Kidney (tissue), 22 donors: ENCODE measurements at places on chromosomes 11 and 22.
A peak's percentile ranks its signal among the peaks of the same experiment; 100 is the strongest.

- DNase-seq, result peak; percentile 81
Observed at GRCh38 chr11:35087648-35088047, 51.3 kb upstream of the CD44 start.

DNA sequence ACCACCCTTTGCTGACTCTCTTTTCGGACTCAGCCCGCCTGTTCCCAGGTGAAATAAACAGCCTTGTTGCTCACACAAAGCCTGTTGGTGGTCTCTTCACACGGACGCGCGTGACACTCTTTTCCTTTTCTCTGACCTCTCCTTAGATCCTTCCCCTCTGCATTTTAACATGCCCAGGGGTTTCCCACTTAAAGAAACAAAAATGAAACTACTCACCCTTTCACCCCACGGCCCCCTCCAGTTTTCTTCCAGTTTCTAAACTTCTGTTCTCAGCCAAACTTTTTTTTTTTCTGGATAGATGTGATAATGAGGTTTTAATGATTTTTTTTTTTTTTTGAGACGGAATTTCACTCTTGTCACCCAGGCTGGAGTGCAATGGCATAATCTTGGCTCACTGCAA lies 32.8 kb upstream of the NUP50 start:
- no peak for DNase-seq

GRCh38 chr11:37182031-37182430 lies 584.0 kb upstream of the RAG2 start:
- DNase-seq, result no peak

DNA sequence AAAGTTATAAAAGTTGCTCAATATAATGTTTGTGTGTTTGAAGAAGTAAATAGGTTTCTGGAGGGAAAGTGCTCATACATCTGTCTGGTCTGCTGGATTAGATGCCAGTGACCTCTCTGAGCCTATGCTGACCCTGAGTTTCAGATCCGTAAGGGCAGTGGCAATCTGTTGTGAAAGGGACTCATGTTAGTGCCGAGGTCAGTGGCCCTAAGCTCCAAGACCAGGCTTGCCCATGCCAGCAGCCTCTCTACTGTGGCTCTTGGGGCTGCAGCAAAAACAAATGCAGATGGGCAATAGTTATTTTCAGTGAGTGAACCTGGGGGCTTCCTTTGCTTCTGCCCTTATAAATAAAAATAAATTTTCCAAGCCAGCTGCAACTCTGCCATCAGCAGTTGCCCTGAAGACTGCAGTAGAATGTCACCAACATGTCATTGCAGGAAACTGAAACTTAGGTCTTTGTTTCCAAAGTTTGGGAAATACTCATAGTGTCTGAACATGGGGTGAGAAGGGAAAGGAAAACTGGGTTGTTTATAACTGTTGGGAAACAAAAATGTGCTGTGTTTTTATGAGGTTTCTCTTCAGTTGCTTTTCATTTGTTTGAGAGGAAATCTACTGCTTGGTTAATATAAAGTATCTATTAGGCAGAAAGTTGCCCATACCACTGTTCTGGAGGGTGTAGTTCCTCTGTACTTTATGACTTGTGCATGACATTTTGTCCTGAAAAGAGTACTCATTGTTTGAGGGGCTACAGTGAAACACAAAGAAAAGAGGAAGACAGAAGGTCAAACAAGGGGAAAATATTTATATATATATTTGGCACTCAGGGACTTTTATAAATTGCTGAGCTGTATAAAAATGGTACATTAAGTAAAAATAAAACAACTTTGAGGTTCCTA lies 9.5 kb upstream of the MS4A4E start:
- DNase-seq, result no peak

GRCh38 chr11:92211576-92212167 lies 12.9 kb upstream of the FAT3 start:
- DNase-seq, result peak; percentile 60

DNA sequence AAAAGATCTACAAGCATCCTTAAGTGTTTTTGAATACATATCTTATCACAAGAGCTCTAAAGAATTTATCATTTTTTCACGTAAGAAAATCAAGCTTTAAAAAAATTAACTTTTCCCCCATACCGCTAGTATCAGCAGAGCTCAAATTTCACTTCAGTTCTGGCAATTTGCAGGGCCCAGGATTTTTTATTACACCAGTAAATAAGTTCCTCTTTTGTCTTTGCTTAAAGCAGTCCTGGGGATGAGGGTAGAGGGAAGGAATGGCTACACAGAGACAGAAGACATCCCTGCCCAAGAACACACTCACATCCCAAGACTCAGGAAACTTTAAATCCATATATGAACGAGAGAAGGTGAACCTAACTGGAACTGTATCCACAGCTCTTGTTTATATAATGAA lies 22.6 kb upstream of the SORL1 start:
- DNase-seq, result no peak

- DNase-seq, result no peak
Observed at GRCh38 chr22:41948142-41948541, 1.2 kb upstream of the CENPM start.

DNA sequence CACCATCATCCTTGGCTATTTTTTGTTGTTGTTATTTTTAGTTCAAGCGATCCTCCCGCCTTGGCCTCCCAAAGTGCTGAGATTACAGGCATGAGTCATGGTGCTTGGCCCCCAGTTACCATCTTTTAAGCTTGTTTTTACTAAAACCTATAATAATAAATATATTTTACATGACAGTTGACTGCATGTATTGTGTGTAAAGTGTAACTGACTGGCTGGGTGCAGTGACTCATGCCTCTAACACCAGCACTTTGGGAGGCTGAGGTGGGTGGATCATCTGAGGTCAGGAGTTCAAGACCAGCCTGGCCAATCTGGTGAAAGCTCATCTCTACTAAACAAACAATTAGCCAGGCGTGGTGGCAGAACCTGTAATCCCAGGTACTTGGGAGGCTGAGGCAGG lies 386.2 kb downstream of the TENM4 start:
- DNase-seq, result no peak

- DNase-seq, result no peak
Observed at GRCh38 chr22:43128116-43128515, 15.1 kb downstream of the MCAT start.

- DNase-seq, result no peak
Observed at GRCh38 chr11:61153593-61154095, 7.6 kb downstream of the VPS37C start.

DNA sequence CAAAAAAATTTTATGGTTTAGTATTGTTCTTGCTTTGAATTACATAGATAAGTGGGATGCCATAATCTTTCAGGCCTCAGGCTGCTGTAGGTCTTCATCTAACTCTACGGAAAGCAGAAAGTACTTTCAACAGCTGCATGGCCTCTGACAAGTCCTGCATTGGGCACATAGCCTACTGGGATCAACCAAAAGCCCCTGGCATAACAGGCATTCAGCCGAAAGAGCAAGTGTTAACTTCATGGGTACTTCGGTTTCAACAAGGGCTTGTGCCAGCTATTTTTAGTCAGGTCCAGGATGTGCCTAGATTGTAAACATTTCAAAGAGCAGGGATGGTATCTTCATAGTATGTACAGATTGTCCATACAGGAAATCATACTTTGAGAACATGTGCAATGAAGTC lies 3.1 kb downstream of the SLN start:
- DNase-seq, result no peak

DNA sequence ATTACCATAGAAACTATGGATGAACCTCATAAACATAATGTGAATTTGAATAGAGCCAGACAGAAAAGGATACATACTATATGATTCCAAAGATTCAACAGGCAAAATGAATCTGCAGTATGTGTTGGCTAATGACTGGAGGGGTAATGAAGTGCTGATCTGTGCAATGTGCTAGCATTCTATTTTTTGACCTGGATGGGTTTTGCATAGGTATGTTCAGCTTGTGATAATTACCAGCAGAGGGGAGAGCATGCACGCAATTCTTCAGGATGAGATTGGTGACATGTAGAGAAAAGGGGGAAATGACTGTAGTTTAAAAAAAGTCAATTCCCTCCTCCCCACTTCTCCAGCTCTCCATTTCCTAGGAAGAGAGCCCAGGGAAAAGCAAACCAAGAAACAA lies 618 bp upstream of the CCDC81 start:
- DNase-seq, result no peak

DNA sequence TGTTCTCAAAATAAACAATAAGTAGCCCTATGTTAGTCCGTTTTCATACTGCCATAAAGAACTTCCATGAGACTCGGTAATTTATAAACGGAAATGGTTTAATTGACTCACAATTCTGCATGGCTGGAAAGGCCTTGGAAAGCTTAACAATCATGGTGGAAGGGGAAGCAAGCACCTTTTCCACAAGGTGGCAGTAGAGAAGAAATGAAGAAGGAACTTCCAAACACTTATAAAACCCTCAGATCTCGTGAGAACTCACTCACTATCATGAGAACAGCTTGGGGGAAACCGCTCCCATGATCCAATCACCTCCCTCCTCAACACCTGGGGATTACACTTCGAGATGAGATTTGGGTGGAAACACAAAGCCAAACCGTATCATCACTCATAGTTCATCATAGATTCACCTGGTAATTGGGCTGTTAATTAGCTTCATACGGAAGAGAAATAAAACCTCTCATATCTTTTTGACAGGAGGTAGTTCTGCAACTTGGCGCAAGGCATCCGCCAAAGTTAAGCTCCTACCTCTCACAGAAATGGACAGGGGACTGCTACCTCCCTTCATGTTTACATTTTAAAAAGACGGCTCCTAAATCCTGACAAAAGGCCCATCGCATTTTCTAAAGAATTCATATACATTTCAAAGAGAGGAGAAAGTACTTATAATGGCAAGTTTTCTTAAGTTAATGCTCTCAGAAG lies 49.0 kb downstream of the MUC15 start:
- peak; percentile 2 for DNase-seq

GRCh38 chr11:71581826-71582225 lies 849 bp downstream of the KRTAP5-11 start:
- DNase-seq, result no peak

GRCh38 chr22:24107661-24108060 lies 73.6 kb upstream of the SUSD2 start:
- no peak for DNase-seq

DNA sequence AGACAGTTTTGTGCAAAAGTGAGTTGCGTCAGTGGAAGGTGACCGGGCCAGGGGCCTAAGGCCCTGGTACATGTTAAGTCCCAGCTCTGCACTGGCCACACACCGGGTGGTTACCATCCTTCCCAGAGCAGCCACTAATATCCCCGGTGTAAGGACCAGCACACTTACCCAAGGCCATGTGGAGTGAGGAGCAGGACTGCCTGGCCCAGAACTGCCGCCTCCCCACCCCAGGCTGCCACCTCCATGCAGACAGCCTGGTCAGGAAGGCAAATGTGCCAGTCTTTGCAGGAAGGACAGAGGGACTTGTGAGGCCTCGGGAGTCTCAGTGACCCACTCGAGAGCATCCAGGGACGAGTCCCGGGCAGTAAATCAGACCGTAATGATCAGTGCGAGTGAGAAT lies 102.9 kb downstream of the MORC2 start:
- DNase-seq, result no peak

- no peak for DNase-seq
Observed at GRCh38 chr11:75872887-75873416, 57.9 kb downstream of the UVRAG start.

DNA sequence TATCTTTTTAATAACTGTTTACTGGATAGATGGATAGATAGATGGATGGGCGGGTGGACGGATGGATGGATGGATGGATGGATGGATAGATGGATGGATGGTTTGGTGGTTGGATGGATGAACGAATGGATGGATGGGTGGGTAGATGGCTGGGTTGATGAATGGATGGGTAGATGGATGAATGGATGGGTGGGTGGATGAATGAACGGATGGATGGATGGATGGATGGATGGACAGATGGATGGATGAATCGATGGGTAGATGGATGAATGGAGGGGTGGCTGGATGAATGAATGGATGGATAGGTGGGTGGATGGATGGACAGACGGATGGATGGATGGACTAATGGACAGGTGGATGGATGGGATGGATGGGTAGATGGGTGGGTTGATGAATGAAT lies 13.8 kb upstream of the SLC22A12 start:
- DNase-seq, result no peak

DNA sequence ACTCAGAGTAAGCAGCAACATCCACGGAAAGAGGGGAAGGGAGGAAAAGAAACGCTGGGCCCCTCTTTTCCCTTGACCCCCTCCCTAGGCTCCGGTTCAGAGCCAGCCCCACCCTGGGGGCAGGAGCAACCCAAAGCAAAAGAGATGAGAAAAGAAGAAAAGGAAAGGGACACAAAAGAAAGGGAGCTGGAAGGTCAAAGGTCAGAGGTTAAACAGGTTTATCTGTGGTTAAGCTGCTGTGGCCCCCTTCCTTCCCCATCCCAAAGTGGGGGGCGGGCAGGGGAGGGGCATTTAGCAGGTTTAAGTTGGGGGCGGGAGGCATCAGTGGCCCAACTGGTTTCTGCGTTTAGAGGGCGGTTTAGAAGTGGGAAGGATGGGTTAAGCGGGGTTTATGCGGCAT lies 35.6 kb downstream of the SLC22A12 start:
- DNase-seq, result no peak

DNA sequence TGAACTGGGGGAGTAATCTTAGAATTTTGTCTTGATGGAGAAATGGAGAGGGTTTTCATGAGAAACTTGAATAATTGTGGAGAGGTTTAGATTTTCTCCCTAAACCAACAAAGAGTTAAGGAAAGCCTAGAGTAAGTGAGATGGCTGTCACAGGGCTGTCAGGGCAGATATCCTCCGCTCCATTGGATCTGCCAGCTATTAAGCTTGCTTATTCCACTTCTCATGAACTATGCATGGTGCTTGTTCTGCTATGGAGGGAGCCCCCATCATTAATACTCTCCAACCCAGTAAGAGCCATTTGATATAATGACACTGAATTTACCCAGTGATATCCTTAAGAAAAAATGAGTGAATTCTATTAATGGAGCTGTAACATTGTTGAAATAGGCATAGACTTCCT lies 342.8 kb upstream of the MTNR1B start:
- no peak for DNase-seq

DNA sequence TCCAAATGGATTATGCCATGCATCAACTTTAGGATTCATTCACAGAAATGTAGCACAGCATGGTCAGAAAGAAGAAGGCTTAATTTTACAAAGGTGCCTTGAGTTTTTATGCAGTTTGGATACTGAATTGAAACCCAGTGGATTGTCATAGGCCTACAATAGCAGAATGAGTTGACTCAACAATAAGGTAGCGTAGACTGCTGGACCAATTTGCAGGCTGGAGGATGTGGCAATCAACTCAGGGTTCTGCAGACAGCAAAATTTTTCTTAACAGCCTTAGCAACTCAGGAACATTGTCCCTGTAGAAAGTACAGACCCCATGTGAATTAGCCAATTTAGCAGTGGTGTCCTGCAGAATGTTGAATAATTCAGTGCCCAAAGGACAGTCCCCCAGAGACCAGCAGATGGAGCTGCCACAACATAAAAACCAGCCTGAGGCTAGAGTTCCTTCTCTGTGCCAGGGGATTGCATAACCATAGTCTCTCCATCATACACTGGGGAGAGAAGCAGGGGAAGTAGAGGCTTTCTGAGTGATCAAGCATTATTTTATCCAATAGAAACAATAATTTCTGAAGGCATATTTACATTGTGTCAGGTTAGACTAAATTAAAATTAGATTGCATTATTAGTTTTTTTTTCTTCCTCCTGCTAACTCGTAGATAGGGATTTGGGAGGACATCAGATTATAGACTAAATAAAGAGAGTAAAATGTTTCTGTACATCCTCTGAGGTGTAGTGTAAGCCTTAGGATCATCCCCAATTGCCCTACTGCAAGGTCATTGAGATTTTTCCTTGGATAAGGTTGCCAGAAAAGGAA lies 20.3 kb upstream of the MRPL17 start:
- DNase-seq, result peak; percentile 63

GRCh38 chr11:76636826-76637460 lies 33.6 kb downstream of the LRRC32 start:
- DNase-seq, result no peak
